Stimulated activated effector memory CD8-positive, alpha-beta T cell treated with anti-CD3 and anti-CD28 coated beads, Interleukin-12 subunit alpha, Interleukin-12 subunit beta, amount 100 ng/mL, for 72 hours (primary cell): ENCODE measurements at places on chromosomes 11 and 22.

DNA sequence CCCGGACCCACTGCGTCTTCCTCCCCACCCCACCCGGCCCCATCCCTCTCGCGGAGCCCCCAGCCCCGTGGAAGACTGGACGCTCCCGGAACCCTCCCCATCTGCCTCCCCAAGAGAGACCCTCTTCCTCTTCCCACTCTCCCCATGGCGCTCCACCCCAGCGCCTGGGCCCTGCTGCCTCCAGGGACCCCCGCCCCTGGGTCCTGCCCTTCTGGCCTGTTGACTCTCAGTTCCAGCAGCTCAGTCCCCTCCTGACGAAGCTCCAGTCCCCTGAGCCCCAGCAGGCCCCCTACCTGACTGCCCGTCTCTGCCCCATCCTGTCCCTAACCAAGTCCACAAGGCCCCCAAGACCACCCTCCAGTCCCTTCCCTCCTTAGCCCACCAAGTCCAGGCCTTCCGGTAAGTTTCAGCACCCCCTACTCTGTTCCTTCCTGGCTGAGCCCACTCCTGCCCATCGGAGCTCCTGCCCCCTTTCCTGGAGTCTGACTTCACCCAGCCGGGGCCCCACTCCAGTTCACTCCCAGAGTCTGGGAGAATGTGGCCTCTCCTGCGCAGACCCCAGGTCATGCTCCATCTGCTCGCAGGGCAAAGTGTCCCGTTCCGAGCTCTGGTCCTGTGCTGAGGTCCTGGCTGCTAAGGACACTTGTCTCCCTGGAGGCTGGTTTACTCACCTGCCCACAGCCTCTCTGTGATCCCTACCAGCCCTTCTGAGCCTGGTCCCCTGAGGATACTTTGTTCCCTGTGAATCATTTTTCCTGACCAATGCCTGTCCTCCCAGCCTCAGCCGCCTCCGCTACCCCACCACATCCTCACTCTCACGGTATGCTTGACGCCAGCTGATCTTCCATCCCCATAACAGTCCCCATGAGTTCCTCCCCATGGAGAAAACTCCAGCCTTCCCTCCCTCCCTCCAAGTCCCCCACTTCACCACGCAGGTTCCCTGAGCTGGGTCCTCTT lies 722 bp downstream of the IFITM10 start:
- DNase-seq: no peak

DNA sequence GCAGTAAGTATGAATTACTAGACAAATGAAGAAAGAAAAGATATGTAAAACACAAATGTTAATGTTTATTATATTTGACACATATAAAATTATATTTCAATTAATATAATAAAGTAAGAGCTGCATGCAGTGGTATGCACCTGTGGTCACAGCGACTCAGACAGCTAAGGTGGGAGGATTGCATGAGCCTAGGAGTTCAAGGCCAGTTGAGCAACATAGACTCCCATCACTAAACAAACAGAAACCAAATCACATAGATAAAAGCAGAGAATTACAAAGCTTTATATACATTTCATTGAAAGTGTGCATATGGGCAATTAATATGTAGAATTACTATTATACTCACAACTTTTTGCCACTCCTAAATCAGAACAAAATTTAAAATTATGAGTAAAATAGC lies 70.0 kb upstream of the HTATIP2 start:
- no peak for DNase-seq

DNA sequence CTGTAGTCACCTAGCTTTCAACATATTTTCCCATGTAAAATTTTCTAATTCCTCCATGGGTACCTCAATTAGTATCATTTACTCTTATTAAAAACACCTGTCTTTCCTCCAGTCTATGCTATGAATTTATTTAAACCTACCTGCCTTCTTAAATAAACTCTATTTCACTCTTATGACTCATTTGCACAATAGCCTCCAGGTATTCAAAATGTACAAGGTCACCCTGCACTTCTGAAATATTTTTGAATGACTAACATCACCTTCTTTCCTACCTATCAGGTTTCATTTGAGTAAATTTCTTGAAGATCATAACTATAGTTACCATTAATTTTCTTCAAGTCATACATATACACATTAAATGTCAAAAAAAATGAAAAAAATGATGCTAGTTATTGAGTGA lies 939.7 kb downstream of the DLG2 start:
- DNase-seq: no peak

GRCh38 chr22:49861642-49862495 lies 8.2 kb downstream of the ZBED4 start:
- no peak for DNase-seq

DNA sequence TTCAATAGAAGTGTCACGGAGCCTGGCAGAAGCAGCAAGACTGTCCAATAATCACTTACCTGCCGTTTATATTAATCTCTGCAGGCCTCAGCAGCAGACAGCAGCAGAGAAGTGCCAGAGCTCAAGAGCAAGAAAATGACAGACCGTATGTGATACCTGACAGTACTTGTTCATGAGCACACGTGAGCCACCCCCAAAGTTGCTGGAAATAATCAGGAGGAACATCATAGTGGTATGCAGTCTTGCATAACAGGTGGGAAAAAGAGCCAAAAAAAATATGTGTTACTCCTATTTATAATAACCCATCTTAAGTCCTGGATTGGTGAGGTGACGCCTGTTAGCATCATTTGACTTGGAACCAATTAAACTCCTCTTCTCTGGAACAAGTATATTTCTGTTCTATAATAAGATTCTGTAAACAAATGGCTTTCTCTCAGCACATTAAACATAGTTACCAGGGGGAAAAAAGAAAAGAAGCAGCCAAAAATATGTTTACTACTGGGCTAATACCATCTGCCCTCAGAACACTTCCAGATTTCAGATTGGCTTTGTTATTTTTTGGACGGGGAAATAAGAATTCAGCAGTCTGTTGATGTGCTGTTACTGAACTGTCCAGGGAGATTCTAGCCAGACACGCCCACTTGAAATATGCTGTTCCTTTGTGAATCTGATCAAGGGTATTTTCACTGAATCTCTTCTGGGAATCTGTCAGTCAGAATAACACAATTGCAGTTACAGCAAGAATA lies 7.9 kb upstream of the SLN start:
- no peak for DNase-seq

- DNase-seq: no peak
These were observed 1.5 kb downstream of the RAB30 start for GRCh38 chr11:83070044-83070701.

DNA sequence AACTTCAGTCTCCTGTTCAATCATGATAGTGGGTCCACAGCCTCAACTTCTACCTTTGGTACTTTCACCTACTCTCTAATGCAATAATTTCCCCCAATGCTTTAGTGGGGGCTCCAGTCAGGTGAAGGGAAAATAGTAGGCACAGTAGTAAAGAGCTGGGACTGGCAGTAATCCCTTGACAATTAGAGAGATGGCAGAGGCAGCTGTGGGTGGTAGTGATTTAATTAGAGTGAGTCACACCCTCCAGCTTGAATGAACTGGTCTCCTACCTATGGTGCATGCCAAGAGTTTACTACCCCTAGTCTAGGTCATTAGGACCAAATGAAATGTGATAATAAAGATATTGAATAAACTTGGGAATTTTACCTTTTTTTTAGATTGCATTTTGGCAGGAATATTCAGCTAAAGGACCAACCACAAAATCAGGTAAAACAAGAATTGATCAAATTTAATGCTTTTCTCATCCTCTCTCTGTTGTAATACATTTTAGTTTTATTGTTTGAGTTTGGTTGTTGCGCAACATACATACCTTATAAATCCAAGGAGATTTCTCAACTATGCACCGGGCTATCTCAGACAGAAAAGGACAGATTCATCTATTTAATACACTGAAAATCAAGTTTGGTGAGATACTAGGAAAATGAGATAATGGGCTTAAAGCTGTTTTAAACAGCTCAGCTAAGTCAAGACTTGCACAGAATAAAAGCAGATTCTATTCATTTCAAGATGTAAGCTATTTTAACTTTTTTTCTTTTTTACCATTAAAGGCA lies 9.0 kb downstream of the PRRG4 start:
- DNase-seq: no peak

DNA sequence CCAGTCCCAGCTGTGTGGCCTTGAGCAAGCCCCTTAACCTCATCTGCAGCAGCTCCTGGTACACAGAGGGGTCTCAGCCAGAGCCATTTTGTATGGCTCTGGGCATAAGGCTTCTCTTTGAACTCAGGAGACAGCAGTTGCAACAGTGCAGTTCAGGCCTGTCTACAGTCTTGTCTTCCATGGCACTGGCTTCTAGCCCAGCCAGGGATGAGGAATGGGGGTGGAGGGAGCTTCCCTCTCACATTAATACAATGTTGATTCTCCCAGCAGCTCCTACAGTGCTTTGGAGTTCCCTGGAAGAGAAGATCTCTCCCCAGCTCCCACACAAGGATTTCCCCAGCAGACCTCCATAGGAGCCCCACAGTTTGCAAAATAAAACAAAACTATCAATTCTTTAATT lies 350.2 kb downstream of the BUD13 start:
- no peak for DNase-seq

DNA sequence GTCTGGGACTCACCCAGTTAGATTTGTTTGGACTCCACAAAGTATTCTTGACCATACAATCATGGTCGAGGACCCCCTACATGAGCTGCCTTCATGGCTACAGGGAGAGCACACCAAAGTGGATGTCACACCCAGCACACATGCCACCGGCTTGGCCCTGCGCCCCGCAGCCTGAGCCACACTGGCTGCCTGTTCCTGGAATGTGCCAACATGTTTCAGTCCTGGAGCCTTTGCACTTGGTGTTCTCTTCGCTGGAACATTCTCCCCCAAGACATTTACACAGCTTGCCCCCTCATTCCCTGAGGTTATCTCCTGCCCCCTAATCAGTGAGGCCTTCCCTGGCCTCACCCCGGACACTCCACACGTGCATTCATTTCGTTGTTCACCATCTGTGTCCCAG lies 46.0 kb downstream of the PPARA start:
- no peak for DNase-seq

- no peak for DNase-seq
These were observed 33.5 kb upstream of the CAT start for GRCh38 chr11:34405079-34405858.

- DNase-seq: no peak
These were observed 201.0 kb upstream of the NAV2 start for GRCh38 chr11:19511413-19512183.

DNA sequence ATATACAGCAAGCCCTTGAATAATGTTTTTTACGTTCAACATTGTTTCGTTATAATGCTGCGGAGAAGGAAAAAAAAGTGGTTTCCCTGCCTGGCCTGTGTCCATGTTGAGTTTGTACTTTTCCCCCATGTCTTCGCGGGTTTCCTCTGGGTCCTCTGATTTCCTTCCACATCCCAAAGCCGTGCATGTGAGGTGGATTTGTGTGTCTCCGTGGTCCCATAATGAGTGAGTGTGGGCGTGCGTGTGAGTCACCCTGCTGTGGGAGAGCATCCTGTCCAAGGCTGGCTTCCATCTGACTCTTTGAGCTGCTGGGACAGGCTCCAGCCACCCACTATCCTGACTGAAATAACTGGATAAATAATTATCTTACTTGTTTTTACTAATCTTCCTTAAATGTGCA lies 29.6 kb upstream of the SNX19 start:
- DNase-seq: no peak

- no peak for DNase-seq
These were observed 8.6 kb downstream of the LRRC75B start for GRCh38 chr22:24584166-24584790.

DNA sequence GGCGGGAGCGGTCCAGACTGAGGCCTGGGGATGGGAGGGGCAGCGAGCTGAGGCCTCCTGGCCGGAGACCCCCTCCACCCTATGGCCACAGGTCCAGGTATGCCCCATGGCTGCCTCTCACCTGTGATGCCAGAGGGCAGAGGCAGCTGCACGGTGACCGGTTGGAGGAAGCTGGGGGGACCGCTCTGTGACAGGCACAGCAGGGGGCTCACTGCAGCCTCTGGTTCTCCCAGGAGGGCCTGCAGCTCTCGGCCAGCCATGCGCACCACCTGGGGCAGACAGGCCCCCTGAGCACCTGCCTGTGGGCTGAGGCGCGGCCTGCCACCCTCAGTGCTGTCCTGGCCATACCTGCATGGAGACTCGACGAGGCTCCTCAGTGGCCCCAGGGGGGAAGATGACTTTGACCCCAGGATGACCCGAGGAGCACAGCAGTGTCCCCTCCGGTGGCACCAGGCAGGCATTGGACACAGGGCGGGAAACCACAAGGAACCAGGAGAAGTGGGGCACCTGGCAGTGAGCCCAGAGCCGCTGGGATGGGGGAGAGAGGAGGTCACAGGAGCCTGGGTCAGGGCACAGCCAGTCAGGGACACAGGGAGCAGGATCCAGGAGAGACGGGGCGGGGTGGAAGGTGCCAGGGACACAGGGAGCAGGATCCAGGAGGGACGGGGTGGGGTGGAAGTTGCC lies 3.2 kb upstream of the SLC25A22 start:
- DNase-seq: no peak

GRCh38 chr11:110526323-110526722 lies 96.6 kb downstream of the FDX1 start:
- peak; percentile 49 for DNase-seq

GRCh38 chr11:43516316-43516850 lies 157.7 kb downstream of the TTC17 start:
- DNase-seq: no peak

GRCh38 chr11:65452806-65453490 lies 30.4 kb downstream of the NEAT1 start:
- DNase-seq: no peak

DNA sequence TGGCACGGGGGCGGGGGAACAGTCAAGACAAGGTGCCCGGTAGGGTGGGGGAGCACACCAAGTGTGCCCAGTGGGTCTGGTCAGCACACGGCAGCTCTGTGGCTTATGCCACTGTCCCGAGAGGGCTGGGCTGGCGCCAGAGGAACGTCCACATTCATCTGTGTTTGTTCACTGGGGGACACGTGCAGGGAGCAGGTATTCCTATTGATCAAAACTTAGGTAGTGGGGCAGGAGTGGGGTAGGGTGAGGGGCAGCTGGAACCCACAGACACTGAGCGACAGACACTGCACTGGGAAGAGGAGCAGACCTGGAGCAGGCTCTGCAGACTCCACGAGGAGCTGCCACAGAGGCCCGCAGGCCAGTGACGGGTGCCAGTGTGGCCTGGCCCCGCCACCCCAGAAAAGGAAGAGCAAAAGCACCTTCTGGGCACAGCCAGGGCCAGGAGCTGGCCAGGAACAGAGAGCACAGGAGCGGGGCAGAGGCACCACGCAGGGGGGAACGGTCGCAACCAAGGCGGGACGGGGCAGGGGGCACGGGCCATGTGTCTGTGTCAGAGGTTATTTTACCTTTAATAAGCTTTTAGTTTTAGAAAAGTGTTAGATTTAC lies 2.1 kb upstream of the MOB2 start:
- DNase-seq: no peak

DNA sequence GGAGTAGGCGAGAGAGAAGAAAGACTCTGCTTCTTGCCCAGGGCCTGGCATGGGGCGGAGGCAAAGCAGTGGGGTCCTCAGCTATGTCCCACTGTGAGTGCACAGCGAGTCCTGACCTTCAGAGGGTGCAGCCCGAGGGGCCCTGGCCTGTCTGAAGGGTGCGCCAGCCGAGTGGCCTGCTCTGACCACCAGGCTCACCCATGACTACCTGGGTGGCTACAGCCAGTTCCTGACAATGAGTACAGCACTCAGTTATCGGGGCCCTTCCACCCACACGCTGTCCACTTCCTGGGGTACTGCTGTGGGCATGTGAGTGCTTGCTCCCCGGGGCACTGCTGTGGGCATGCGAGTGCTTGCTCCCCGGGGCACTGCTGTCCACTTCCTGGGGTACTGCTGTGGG lies 74.1 kb upstream of the B3GAT1 start:
- no peak for DNase-seq
